ENCODE measurements at places on chromosomes 13 and 19.

GRCh38 chr19:51480590-51480989 lies 2.3 kb downstream of the CEACAM18 start:
- no peak for DNase-seq

DNA sequence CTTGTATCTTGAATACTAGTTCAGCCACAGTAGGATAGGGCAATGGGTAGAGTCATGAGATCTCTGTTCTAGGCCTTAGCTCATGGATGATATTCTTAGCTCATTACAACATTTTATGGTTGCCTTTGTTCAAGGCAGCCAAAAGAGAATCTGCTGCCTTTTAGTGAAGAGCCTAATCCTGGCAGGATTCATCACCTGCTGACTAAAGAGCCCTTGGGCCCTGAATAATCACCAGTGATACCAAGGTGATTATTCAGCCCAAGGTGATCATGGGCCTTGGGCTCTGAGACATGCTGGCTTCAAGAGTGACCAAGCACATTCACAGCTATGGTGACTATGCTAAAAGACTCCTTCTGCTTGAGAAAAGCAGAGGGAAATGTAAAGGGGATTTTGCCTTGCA lies 143.3 kb upstream of the MYO16 start:
- DNase-seq, result no peak

DNA sequence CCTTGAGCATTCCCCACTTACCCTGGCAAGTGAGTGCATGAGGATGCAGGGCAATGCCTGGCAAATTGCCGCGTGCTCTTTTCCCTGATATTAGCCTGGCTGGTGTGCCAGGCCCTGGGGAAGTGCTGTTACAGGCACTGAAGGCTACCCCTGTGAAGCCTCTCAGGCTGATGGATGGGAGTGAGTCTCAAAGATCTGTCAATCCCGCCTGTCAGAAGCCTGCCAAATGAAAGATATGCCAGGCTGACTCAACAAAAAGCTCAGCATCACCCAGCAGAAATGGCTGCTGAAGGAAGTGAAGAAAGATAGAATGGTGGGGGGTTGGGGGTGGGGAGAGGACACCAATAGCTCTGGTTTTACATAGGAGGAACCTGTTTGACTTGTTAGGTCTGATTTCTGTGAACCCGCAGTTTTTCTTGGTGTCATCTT lies 112.1 kb downstream of the LACC1 start:
- no peak for DNase-seq

DNA sequence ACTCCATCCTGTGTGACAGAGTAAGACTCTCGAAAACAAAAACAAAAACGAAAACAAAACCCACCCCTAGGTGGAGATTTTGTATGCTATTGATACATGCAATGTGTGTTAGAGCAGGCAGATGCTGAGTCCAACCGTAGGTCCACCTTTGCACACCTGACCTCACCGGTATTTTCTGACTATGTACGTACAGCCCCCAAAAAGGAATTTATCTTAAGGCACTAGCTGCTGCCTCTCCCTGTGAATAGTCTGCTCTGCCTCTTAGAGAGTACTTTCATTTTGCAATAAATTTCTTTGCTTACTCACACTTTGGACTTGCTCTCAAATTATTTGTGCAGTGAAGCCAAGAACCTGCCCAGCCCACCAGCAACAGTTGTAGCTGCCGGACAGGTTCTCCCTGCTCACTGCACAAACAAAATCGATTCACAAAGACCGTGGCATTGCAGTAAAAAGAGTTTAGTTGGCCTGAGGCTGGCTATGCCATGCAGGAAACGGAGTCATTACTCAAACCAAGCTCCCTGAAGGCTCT lies 8.2 kb upstream of the ZNF77 start:
- no peak for DNase-seq

DNA sequence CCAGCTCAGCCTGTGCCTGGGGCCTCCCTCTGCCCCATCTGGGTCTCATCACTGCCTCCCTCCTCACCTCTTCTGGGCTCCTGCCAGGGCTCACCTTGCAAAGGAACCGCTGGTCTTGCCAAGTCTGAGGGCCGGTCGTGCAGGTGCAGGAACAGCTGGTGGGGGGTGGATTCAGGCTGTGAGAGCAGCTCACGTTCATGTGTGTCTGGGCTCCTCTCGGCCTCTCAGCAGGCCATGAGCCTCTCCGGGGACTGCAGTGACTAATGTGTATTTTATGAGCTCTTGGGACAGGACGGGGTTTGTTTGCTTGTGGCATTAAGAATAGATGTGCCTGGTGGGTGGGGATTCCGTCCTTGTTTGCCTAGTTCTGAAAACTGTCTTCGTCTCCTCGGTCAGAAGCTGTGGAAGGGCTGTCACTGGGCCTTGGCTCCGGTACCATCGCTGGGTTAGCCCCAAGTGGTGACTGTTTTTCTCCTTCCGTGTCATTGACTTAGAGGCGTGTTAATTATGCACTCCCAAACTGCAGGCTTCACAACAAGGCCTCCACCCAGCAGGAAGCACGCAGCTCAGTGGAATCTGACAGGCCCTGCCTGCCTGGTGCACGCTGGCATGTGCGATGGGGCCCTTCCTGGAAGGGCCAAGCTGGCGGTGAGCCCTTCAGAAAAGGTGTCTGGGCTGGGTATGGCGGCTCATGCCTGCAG lies 77.6 kb downstream of the KDM4B start:
- no peak for DNase-seq

DNA sequence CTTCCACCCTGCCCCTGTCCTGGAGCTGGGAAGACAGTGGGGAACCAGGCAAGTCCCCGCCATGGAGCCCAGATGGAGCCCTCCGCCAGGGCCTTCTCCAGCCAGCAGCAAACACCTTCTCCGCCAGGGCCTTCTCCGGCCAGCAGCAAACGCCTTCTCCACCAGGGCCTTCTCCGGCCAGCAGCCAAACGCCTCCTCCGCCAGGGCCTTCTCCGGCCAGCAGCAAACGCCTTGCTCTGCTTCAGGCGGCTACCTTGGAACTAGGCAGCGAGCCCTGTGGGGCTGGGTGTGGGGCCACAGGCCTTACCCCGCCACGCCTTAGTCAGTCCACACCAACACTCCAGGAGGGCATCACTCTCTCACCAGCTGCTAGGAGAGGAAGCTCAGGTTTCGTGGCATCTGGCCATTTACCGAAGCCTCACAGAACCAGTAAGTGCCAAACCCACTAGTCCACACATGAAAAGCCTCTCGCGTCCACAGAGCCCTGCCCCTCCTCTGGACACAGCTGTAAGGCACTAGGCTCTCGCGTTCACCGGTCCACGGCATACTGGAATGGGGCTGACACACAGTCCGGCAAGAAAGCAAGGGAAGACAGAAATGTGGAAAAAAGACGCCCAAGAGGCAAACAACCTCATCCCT lies 41.0 kb downstream of the MLLT1 start:
- DNase-seq, result no peak

- no peak for DNase-seq
Measured at GRCh38 chr13:113456116-113456702, 2.9 kb upstream of the ADPRHL1 start.

DNA sequence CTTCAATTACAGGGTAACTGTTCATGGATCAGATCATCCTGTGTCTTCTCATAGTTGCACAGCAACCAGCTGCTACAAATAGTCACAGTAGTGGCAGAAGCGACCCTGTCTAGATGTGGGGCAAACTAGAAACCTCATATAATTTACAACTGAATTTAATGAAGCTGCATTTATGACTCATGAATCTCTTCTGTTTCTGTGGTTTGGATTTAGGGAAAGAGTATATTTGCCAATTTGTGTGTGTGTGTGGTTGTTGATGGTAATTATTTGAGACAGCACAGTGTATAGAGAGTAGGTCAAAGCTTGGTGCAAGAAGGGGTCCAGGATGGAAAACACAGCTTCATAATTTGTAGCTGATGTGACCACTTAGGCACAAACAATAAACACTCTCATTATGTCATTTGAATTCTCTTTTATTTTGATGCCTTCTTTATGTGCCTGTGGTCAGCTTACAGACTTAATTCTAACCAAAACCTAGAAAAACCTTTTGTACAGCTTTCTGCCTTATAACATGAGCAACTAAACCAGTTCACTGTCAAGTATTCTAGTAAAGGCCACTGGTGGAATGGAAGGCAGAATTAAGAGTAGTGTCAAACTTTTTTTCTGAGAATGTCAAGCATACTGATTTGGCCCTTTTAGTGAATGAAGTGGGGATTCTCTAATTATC lies 218.1 kb downstream of the TBC1D4 start:
- DNase-seq, result no peak

GRCh38 chr19:49342291-49342721 lies 7.1 kb downstream of the CD37 start:
- no peak for DNase-seq

- no peak for DNase-seq
Measured at GRCh38 chr19:2199215-2199614, 35.5 kb downstream of the DOT1L start.

- DNase-seq, result no peak
Measured at GRCh38 chr13:78193846-78194245, 275.2 kb upstream of the EDNRB start.

DNA sequence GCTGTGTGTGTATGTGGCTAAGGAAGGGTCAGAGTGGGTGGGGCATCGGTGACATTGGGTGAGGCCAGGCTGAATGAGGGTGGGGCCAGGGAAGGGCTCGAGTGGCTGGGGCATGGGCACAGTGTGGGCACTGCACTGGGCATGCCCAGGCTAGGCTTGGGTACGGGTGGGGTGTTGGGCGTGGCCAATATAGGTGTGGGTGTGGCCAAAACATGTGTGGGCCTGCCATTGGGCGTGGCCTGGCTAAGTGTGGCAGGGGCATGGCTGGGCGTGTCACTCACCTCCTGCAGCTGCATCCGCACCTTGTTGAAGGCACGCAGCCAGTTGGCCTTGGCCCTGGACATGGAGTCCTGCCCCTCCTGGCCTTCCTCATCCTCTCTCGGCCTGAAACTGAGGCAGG lies 33.2 kb downstream of the UNC13A start:
- DNase-seq, result no peak

DNA sequence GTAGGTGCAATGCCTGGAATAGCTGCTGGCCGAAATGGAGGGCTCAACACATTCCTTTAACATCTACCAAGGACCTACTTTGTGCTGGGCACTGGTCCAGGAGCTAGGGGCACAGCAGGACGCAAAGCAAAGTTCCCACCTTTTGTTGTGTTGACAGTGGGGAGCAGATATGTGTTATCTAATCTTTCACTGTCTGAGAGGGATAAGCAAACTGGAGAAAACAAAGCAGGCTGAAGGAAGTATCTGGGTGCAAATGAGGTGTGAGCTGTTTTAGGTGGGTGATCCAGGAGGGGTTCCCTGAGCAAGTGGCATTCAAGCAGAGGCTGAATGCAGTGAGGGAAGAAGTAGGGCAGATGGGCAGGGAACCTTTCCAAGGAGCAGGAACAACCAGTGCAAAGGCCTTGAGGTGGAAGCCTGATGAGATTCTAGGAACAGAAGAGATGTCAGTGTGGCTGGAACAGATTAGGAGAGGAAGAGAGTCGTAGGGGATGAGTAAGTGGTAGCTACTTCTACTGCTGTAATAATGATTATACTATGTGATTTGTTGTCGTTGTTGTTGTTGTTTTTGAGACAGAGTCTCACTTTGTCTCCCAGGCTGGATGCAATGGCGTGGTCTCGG lies 2.2 kb upstream of the PLAUR start:
- DNase-seq, result no peak

DNA sequence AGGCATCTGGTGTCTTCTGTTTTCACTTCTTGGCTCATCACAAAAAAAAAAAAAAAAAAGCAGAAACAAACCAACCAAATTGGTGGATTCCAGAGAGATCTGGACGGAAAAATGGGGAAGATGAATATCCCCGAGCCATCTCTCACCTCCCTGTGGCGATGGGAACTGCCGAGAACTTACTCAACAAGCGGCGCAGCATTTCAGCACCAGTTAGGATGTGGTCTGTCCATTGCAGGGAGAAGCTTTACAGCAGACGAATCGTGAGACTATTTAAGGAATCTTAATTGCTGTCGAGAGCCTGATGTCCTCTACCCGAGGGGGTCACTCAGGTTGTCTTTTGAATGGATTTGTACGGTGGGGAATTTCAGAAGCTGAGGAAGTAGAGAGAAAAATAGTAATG lies 17.3 kb upstream of the KDM4B start:
- no peak for DNase-seq

DNA sequence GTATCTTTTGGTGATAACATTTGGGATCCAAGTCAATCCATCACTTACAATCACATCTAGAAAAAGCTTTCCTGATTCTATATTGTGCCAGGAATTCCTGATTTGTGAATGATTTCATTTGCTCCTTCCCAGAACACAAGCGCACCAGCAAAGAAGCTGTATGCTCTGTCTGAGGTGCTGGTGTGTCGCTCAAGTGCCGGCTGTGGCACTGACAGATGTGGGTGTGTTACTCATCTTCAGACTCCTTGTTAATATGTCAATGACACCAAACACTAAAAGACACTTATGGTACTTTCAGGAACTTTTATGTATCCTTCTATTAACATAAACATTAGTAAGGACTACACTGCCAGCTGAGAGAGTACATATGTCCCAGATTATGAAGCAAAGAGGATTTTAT lies 429.1 kb downstream of the ITGBL1 start:
- no peak for DNase-seq

DNA sequence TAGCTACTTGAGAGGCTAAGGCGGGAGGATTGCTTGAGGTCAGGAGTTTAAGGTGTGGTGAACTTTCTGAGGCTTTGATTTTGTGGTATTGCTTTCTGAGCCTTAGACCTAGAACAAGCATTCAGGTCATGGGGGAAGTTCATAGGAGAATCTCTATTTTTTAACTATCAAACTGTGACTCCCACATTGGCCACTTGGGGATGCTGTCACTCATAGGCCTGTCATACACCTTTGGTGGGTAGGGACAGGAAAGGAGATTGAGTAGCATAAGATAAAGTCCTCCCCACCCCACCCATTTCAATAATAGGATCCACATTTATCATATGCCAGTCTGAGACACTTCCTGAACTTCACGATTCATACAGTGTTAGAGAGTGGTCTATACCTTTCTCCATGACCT lies 41.9 kb upstream of the PSG2 start:
- no peak for DNase-seq

DNA sequence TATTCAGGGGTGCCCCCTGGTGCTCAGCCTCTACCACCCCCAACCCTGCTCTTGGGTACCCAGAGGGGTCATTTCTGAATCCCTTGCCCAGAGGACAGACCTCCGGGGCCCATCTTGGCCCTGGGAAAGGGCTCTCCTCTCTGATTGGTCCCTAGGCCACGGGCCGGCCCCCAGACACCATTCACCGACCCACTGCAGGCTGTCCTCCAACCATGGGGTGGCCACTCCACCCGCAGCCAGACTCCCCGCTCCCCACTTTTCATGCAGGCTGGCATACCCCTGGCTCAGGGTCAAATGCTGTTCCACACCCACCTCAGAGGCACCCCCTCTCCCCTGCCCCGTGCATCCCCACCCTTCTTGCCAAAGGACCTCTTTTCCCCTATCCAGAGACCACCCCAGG lies 14.8 kb downstream of the SMIM24 start:
- no peak for DNase-seq

DNA sequence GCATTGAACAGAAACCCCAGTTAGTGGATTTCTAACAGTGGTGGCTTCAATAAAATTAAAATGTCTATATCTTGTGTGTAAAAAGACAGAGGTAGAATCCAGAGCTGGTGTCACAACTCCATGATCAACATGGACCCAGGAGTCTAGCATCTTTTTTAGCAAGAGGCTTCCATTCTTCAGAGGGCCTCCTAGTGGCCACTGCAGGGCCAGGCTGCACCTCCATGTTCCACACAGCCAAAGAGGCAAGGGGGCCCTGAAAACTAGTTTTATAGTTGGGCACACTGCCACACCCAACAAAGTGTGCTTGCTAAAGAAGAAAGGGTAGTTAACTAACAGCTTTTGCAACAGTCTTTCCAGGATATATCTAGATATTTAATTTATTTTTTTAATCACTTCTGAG lies 12.9 kb downstream of the N4BP2L1 start:
- DNase-seq, result no peak

Data from activated CD8-positive, alpha-beta memory T cell treated with anti-CD3 and anti-CD28 coated beads for 1 hour (primary cell).